ENCODE measurements at places on chromosomes 7 and 10. TPM values are rescaled to one million over a fixed set of nuclear protein-coding genes. Genes with fewer than 3 reads are reported as not detected.

- no peak for DNase-seq
These were observed 115.0 kb upstream of the KIF5B start for GRCh38 chr10:32171204-32171603.

DNA sequence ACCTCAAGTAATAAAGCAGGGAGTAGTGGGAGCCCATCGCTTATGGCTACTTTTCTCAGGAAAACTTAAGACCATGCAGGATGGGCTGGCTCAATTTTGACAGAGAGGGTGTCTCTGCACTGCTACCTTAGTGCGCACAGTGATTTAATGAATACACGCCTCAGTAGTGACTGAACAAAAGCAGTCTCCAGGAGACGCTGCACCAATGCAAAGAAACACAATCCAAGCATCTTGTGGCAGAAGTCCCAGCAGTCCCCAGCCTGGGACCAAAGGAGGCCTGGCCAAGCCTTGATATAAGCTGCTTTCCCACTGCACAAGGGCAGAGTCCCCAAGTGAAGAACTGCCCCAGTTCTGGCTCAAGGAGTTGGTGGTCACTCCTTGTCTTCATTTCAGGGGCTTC is 368.9 kb downstream of the KCNMA1 start:
- DNase-seq: no peak

INHBA gene
- polyA plus RNA-seq: 3.4 TPM

CACNB2 gene
- 1.5 TPM for polyA plus RNA-seq

RNF148 gene
- polyA plus RNA-seq: not detected

GRCh38 chr10:19964625-19965024 is 148.4 kb downstream of the PLXDC2 start:
- DNase-seq: no peak

DNA sequence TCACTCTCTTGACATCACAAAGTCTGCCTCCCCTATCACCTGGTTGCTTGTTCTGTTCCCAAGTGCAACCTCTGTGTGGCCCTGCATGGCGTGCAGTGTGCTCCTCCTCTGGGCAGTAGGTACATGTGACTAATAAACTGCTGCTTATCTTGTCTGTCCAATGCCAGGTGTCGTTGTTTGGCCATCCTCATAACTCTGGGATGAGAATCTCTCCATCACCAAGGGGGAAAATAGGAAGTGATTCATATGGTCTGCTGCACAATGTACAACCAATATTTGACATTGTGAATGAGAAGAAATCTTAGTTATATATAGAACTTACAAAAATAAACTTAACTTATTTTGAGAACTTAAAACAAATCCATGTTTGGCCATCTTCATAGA is 135.2 kb downstream of the INHBA start:
- DNase-seq: no peak

GRCh38 chr7:16804674-16805439 is at the start of gene AGR2:
Gene AGR2 (minus strand): TSS chr7:16804999. CDS start chr7:16801796, 3,203 bp downstream.
- DNase-seq: no peak

- no peak for DNase-seq
These were observed 352.0 kb downstream of the KCNMA1 start for GRCh38 chr10:77285529-77286182.

- no peak for DNase-seq
These were observed 73.5 kb downstream of the ZRANB1 start for GRCh38 chr10:125015356-125015944.

GRCh38 chr10:69119896-69120295 is 4.1 kb upstream of the VPS26A start:
- DNase-seq: no peak

- peak; percentile 55 for DNase-seq
These were observed 337.7 kb upstream of the NPVF start for GRCh38 chr7:25565949-25566348.

DNA sequence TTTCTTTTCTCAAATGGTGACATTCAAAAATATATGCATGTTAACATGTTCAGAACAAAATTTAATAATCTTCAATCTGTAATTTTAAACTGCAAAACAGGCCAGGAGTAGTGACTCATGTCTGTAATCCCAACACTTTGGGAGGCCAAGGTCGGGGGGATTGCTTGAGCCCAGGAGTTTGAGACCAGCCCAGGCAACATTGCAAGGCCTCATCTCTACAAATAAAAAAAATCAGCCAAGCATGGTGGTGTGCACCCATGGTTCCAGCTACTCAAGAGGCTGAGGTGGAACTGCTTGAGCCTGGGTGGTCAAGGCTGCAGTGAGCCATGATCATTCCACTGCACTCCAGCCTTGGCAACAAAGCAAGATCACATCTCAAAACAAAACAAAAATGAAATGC is 394.3 kb downstream of the PARD3 start:
- no peak for DNase-seq

RASA4B gene
- polyA plus RNA-seq: 20.7 TPM

CNNM2 gene
- 2.6 TPM for polyA plus RNA-seq

DNA sequence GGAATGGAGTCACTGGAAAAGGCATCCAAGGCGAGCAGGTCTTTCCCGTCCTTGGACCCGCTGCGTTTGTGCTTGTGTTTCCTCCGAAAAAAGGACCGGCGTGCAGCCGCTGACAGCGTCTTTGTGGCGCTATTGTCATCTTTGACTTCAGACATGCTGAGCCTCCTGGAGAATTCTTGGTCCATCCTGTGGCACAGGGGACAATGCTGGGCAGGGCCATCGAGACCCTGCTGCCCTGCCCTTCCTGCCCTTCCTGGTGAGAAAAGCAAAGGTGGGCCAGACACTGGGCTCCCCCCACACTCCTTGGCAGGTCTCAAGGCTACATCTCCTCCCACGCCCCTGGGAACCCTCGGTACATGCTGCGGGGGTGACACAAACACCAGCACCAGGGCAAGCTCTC is 120.9 kb downstream of the DLG5 start:
- no peak for DNase-seq

GRCh38 chr7:12951397-12951801 is 264.0 kb downstream of the ARL4A start:
- no peak for DNase-seq

GRCh38 chr7:142827951-142828500 is 26.9 kb upstream of the EPHB6 start:
- DNase-seq: no peak

DNA sequence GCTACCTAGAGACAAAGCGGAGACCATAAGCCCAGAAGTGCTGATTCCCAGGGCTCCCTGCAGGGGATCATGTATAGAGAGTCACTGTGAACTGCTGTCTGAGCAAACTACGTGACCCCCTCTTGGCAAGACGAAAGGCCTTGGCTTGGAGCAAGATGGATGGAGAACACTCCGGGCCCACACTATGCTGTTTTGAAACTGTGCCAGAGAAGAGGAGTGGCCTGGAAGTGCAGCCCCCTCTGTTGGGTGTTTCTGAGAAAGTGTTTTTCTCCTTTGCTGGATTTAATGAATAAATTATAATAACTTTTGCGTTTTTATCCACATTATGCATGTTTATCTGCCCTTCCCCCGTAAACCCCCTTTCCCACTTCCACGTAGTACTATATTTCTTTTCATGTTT is 639.3 kb upstream of the GALNT17 start:
- no peak for DNase-seq

- no peak for DNase-seq
These were observed 15.2 kb upstream of the COMTD1 start for GRCh38 chr10:75250934-75251333.
